Activated naive CD8-positive, alpha-beta T cell treated with anti-CD3 and anti-CD28 coated beads, Interleukin-2, amount 50 U/mL, for 24 hours (primary cell): ENCODE measurements at places on chromosomes 12 and 14.

DNA sequence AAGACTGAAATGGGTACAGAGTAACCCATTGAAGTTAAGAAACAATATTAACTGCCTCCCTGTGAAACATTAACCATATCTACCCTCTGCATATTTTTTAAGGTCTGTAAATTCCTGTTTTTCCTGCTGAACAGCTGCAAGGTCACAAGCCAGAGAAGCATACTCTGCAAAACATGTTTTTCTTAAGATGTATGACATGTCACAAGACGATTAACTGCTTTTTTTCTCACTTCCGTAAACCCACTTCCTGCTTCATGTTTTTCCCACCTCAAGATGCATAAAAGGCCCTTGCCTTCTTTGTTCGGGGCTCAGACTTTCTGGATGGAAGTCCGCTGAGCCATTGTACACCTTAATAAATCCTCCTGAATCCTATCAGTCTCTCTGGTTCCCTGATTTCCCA lies 504.7 kb upstream of the MIS18BP1 start:
- no peak for DNase-seq

- DNase-seq, result no peak
Measured at GRCh38 chr14:65206448-65207096, 104.3 kb upstream of the MAX start.

DNA sequence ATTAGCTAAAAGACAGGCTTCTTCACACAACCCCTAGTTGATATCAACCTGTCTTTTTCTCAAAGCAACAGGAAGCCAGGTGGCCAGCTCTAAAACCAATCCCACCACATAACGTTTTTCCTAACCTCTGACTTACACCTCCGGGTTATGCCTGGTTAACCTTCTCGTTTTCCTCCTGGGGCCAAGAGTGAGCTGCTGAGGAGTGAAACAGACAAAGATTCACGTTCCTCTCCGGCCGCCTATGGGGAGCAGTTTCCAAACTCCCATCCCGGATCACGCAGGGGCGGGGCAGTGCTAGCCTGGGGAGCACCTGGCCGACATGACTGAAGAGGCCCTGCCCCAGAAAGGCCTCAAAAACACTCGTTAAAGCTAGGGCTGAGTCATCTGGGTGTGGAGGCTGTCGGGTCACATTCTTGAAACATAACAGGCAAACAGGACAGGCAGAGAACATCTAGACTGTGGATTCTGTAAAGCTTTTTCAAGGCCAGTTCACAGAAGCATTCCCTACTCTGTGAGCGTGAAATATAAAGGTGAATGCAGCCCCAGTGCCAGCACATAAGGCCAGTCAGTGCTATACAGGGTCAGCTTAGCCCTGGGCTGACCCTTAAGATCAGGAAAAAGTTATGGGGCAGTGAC lies 25.9 kb upstream of the LGALS3 start:
- peak; percentile 47 for DNase-seq

GRCh38 chr12:101430456-101430855 lies 22.9 kb upstream of the ARL1 start:
- DNase-seq, result no peak

- DNase-seq, result no peak
Measured at GRCh38 chr14:89357655-89358297, 59.3 kb downstream of the FOXN3 start.

DNA sequence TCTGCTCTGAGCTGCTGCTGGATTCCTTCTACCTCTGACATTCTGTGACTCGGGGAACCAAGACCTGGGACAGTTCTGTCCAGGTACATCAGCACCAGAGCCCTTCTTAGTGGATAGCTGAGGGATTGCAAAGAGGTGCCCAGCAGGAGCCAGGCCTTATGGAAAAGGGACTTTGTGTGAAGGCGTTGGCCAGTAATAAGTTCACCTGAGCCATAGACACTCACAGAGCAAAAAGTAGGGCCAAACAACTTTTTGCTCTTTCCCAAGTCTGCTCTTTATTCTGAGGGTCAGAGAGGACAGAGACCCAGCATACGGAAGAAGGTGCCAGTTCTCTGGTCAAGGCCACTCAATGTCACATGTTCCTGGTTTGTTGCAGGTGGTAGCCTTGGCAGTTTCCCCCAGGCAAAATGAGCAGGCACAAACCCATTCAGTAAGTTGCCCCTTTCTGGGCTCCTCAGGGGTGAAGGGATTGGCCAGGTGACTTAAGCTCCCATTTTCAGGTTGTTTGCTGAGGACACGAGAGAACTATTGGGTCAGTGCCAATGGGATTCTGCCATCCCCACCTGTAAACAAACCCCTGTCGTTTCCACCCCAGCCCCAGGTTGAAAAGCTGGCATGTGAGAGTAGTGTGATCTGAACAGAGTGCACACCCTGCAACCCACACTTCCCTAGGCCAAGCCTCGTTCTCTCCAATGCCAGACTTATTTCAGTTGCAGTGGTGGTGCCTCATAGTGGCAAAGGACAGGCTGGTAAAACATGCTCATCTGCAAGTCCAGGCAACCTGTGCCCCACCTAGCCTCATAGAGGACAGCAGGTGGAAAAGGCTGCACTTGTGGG lies 150.3 kb downstream of the SMOC1 start:
- no peak for DNase-seq

GRCh38 chr12:118016424-118017264 lies at the start of gene RFC5:
Gene RFC5, plus strand, starts transcription at chr12:118016703. Its CDS starts 125 bp downstream, at chr12:118016828.
- DNase-seq, result peak; percentile 99

DNA sequence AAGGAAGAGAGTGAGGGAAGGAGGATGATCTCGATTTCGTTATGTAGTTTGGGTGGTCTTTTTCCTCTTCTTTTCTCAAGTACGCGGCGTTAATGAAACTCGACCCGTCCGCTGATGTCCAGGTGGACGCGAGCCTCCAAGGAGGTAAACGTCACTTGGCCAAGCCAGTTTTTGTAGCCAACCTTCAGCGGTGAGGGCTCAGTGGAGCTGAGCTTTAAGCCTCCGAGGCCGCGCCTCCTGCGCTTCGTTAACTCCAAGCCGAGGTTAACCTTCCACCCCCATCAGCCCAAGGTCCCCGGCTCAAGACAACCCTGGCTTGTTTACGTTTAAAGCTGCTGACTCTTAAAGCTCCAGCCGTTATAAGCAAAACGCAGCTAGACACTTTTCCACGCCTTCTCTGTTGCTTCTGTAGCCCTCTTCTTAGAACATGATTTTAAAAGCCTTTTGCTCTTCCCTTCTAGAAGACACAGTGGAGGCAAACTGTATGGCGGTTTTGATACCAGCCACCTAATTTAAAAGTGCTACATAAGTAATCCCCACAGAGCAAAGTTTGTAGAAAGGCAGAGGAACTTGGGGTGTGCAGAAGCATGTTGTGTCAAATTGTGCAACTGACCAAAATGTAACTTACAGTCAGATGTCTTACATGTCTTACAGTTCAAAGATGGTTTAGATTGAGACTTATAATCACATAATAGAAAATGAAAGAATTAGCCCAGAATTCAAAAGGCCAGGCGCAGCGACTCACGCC lies 923 bp upstream of the ITPR2 start:
- peak; percentile 50 for DNase-seq

DNA sequence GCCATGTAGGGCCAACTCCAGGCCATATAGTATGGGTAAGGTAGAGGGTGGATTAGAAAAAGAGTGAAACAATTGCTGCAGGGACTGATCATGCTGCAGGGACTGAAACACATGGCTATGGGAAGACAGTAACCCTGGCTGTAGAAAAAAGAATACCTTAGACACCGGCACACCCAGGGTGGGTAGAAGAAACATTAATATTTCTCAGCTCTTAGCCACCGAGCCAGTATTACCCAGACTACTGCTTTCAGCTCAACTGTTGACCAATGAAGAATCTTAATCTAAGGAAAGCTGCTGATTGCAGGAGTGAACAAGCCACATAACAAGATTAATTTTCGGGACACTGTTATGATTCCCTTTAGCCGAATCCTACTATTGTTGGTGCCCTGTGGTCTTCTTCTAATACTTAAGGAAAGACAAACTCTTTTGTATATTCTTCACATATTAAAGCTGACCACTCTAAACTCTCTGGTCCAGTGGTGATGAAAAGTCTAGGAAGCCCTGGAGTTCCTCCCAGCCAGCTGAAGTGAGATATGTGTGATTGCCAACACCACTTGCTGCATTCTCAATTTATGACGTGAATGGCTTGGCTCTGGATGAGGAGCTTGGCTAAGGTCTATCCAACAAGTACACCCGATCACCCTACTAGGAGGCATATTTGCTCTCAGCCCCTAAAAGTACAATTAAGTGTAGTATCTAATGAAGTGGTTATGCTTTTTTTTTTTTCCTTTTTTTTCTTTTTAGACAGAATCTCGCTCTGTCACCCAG lies 69.2 kb downstream of the NOVA1 start:
- no peak for DNase-seq
